ENCODE measurements at places on chromosomes 6 and 20. TPM values are rescaled to one million over a fixed set of nuclear protein-coding genes. Genes with fewer than 3 reads are reported as not detected.

GRCh38 chr6:74872754-74873476 lies 332.9 kb downstream of the COL12A1 start:
- no peak overlapping the region for H3K4me3 ChIP-seq
- H3K27ac ChIP-seq = no peak overlapping the region
- no peaks in the 10 kb centered on the region for H3K36me3 ChIP-seq
- DNase-seq = no peak
- no peaks in the 10 kb centered on the region for H3K27me3 ChIP-seq

NFYA gene
- total RNA-seq = 23.9 TPM

DNA sequence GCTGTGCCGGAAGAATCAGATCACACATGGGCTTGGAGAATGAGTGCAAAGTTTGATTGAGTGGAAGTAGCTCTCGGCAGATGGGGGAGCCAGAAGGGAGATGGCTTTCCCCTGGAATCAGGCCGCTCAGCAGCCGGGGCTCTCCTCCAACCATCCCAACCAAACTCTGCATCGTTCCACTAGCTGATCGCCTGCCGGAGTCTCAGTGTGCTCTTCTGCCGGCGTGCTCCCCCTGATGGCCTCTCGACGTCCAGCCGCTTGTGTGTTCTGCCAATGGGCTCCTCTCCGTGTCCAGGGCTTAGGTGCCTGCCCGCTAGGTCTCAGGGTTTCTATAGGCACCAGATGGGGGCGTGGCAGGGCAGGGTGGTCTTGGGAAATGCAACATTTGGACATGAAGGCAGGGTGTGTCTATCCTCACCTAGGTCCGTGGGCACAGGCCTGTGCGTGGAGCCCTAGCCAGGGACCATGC lies 4.9 kb upstream of the BIRC7 start:
- H3K4me1 ChIP-seq = no peaks in the 10 kb centered on the region
- no peaks in the 10 kb centered on the region for H3K36me3 ChIP-seq
- H3K27me3 ChIP-seq = peaks cover 58% of the 10 kb centered on the region
- no peak for DNase-seq

GRCh38 chr6:72363844-72364740 lies 257.8 kb upstream of the KCNQ5 start:
- H3K4me1 ChIP-seq = no peaks in the 10 kb centered on the region
- no peaks in the 10 kb centered on the region for H3K36me3 ChIP-seq
- H3K27me3 ChIP-seq = no peaks in the 10 kb centered on the region
- no peak overlapping the region for H3K4me3 ChIP-seq

- no peaks in the 10 kb centered on the region for H3K4me1 ChIP-seq
- no peak overlapping the region for H3K4me3 ChIP-seq
- H3K36me3 ChIP-seq = no peaks in the 10 kb centered on the region
- H3K27me3 ChIP-seq = peaks cover 4% of the 10 kb centered on the region
- DNase-seq = no peak
Observed at GRCh38 chr6:106005013-106005412, 81.1 kb upstream of the PRDM1 start.

GRCh38 chr6:36754582-36755434 lies 57.2 kb downstream of the RAB44 start:
- H3K4me1 ChIP-seq = peaks cover 12% of the 10 kb centered on the region
- no peak for DNase-seq
- no peak overlapping the region for H3K4me3 ChIP-seq
- H3K27me3 ChIP-seq = no peaks in the 10 kb centered on the region
- no peaks in the 10 kb centered on the region for H3K36me3 ChIP-seq

GRCh38 chr20:46056970-46057855 lies 28.2 kb downstream of the SLC12A5 start:
- H3K36me3 ChIP-seq = peaks cover 26% of the 10 kb centered on the region
- no peak overlapping the region for H3K27ac ChIP-seq
- H3K4me1 ChIP-seq = peaks cover 34% of the 10 kb centered on the region
- H3K4me3 ChIP-seq = no peak overlapping the region

PROKR2 gene
- not detected for total RNA-seq

DNA sequence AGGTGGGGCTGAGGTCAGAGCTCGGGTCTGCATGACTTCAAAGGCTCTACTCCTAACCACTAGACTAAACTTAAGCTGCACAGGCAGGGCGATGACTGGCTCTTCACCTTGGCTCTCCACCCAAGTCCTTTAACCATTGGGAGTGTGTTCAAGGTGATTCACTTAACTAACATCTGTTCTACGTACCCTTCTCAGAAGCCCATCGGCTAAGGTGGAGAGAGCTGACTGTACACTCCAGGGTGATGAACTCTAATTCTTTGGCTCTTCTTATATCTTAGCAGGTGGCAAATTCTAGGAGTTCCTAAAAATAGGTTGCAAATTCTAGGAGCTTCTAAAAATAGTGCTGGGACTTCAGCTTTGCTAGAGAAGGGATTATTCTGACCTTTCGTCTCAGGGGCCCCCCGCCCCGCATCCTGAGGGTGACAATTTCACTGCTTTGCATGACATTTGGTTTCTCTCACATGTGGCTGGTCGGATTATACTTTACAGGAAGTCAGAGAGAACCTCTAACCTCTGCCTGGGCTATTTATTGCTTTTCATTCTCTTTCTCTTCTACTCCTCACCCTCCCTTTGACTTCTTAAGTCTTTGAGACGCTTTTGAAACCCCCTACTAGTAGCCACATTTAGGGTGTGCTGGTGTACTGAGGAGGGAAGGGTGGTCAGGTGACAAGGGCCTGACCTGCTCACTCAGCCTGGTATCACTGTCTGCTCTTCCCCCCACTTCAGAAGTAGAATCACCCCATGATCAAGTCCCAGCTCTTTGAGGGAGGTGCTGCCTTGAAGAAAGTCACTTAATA lies 55.5 kb downstream of the PRDM1 start:
- H3K27ac ChIP-seq = no peak overlapping the region
- no peaks in the 10 kb centered on the region for H3K36me3 ChIP-seq
- no peak overlapping the region for H3K4me3 ChIP-seq
- H3K4me1 ChIP-seq = no peaks in the 10 kb centered on the region
- peaks cover 4% of the 10 kb centered on the region for H3K27me3 ChIP-seq

MAPK13 gene
- total RNA-seq = 71.4 TPM

ORC3 gene
- total RNA-seq = 16.2 TPM

FAM184A gene
- total RNA-seq = 15.4 TPM

- H3K27me3 ChIP-seq = no peaks in the 10 kb centered on the region
- H3K27ac ChIP-seq = no peak overlapping the region
Observed at GRCh38 chr6:157455731-157456523, 74.9 kb downstream of the ZDHHC14 start.

DNA sequence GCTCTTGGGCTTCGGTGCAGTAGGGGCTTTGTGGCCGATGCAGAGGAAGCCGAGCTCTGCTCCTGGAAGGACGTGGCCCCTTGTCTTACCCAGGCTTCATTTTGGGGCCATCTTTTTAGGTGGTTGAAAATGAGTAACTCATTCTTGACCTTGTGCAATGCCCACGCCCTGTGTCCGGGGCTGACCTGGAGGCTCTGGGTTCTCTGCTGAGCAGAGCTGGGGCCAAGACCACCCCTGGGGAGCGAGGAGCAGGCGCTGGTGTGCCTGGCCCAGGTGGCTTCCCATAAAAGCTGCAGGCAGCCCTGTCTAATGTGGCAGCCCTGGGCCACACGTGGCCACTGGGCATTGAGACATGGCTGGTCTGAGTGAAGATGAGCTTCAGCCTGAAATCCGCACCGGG lies 25.7 kb downstream of the NTSR1 start:
- no peaks in the 10 kb centered on the region for H3K36me3 ChIP-seq
- no peak overlapping the region for H3K27ac ChIP-seq
- no peak overlapping the region for H3K4me3 ChIP-seq
- peaks cover 18% of the 10 kb centered on the region for H3K27me3 ChIP-seq
- no peaks in the 10 kb centered on the region for H3K4me1 ChIP-seq

BCAS1 gene
- 0.81 TPM for total RNA-seq

DNA sequence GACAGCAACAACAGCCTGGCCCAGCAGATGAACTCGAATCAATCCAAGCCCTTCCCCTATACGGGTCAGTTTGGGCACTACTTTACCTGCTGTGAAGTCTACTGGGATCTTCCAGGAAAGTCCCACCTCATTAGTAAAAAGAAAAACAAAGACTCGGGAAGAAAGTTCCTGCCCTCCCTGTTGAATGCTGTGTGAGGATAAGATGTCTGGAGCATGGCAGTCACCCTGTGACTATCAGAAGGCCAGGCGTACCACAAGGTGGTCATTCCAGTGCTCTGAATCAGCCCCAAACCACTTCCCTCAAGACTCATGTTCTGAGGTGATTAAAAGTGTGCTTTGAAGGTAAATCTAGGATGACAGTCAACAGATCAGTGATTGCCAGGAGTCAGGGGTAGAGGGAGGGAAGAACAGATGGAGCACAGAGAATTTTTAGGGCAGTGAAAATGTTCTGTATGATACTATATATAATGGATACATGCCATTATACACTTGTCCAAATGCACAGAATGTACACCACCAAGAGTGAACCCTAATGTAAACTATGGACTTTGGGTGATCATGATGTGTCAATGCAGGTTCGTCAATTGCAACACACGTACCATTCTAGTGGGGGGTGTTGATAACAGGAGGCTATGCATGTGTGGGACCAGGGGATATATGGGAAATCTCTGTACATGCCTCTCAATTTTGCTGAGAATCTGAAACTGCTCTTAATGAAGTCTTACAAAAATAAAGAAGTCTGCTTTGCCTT lies 14.7 kb downstream of the FKBP1A start:
- peaks cover 96% of the 10 kb centered on the region for H3K4me1 ChIP-seq
- H3K4me3 ChIP-seq = no peak overlapping the region
- no peak overlapping the region for H3K27ac ChIP-seq

GRCh38 chr6:50819466-50819903 lies 814 bp downstream of the TFAP2B start:
- no peak overlapping the region for H3K27ac ChIP-seq
- peak overlapping the region; percentile 9 for H3K4me3 ChIP-seq
- peaks cover 92% of the 10 kb centered on the region for H3K27me3 ChIP-seq
- no peak for DNase-seq
- no peaks in the 10 kb centered on the region for H3K36me3 ChIP-seq
- H3K4me1 ChIP-seq = peaks cover 8% of the 10 kb centered on the region

DNA sequence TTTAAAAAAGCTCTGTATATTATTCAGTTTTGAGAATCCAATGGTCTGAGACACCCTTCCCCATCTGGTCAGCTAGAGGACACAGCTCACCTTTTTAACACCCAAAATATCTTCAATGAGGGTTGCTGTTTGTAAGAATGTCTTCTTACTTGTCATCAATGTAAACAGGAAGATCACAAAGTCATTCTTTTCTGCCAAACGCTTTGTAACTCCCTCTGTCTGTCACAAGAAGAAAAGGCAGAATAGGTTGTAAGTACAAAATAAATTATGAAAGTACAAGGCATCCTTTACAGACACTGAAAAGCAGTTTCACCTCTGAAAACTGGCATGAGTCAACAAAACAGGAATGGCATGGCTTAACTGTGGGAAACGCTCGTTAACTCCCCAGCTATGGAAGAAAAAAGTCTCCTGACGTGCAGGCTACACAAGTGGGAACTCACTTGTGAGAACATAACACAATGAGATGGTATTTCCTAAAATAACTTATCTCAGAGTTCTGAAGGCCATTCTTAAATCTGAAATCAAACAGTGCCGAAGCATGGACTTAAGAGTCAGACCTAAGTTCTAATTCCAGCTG lies 42.7 kb downstream of the TRPC4AP start:
- H3K27me3 ChIP-seq = no peaks in the 10 kb centered on the region
- no peak overlapping the region for H3K4me3 ChIP-seq
- no peak for DNase-seq
- no peak overlapping the region for H3K27ac ChIP-seq

ARMC2 gene
- total RNA-seq = 5.8 TPM

- no peak for DNase-seq
- peaks cover 17% of the 10 kb centered on the region for H3K27me3 ChIP-seq
- H3K27ac ChIP-seq = no peak overlapping the region
- no peaks in the 10 kb centered on the region for H3K36me3 ChIP-seq
Observed at GRCh38 chr20:62755817-62756724, 40.2 kb upstream of the MRGBP start.

GRCh38 chr6:57267586-57268293 lies 45.6 kb upstream of the RAB23 start:
- no peak for DNase-seq
- H3K36me3 ChIP-seq = no peaks in the 10 kb centered on the region
- H3K4me1 ChIP-seq = no peaks in the 10 kb centered on the region
- no peak overlapping the region for H3K27ac ChIP-seq

All from upper lobe of right lung (tissue), 1 donor.